ENCODE measurements at places on chromosomes 4 and X. TPM values are rescaled to one million over a fixed set of nuclear protein-coding genes. Genes with fewer than 3 reads are reported as not detected.

GRCh38 chr4:51842167-51842553 is 793 bp upstream of the DCUN1D4 start:
- DNase-seq, result no peak

- DNase-seq, result no peak
Observed at GRCh38 chr4:72761368-72762038, 192.5 kb upstream of the ADAMTS3 start.

TCEAL9 gene
- total RNA-seq, result 40.3 TPM

ITM2A gene
- not detected for total RNA-seq

SSX3 gene
- not detected for total RNA-seq

DGAT2L6 gene
- not detected for total RNA-seq

DNA sequence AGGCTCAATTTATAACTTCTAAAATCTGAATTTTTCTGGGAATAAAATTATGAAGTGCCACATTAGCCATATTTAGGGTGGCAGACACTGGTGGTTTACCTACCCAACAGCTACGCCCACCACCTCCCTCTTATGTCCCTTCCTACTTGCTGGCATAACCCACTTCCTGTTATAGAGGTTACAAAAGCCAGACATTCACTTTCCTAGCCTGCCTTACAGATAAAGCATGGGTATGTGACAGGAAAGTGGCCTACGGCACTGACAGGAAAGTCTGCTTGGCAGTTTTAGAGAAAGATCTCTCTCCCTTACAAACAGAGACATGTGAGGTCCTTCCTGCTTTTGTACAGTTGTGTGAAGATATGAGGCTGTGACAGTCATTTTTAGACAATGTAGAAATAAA is 12.4 kb downstream of the DDX53 start:
- DNase-seq, result no peak

DNA sequence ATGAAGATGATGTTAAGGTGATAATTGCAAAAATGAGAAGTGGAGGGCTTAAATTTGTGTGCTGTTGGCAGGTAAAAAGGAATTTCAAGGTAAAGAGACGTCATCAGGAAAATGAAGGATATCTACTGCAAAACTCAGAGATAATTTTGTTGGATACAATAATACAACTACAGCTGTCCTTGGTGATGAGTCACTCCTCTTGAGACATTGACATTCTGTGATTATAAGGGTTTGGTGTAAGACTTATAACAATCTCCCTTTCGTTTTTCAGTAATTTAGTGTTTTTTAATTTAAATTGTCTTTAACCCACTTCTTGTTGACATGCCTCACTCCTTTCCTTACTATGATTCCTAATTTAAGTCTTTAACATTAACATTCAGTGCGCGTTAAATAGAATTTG is 1074.1 kb upstream of the SLIT2 start:
- peak; percentile 45 for DNase-seq

KCNE5 gene
- 1.4 TPM for total RNA-seq

DNA sequence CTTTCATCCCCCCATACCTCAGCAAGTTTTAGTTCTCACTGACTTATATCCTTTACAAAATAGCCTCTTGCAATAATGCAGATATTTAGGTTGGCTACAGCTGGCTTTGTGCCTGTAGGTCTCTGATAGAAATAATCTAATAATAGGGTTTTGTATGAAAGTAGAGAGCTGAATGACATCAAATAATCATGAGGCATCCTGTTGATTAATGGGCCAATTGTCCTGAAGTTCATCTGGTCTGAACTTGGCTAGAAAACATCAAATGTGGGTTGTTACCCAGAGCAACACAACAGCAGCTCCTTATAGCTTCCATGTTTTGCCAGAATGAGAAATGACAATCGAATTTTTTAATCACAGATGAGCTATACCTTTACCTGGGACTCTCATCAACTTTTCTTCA is 19.2 kb upstream of the LHFPL1 start:
- DNase-seq, result no peak

DNA sequence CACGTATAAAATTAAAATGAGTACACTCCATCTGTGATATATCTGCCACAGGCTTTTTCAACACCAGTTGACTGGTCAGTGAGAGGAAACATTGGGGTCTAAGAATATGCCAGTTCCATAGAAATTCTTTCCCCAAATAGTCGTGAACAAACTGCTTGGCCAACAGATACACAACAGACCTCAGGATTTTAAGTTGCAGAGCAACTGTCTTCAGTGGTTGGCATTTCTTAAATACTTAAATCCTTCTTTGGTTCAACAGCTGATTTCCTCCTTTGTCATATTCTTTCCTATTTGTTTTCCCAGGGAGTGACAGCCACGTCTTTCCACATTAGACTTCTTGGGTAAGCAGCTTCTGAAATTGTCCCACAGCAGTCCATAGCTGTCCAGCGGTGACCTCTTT is 7.0 kb upstream of the DDX60 start:
- no peak for DNase-seq

DNA sequence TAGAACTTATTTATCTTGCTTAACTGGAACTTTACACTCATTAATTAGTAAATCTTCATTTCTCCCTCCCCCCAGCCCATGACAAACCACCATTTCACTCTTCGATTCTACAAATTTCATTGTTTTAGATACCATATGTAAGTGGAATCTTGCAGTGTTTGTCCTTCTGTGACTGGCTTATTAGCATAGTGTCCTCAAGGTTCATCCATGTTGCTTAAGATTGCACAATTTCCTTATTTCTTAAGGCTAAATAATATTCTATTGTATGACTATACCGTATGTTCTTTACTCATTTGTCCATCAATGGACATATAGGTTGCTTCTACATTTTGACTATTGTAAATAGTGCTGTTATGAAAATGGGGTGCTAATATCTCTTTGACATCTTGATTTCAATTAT is 24.5 kb upstream of the RNF212 start:
- no peak for DNase-seq

GRCh38 chrX:129188231-129188630 is 335.1 kb downstream of the SMARCA1 start:
- no peak for DNase-seq

DNA sequence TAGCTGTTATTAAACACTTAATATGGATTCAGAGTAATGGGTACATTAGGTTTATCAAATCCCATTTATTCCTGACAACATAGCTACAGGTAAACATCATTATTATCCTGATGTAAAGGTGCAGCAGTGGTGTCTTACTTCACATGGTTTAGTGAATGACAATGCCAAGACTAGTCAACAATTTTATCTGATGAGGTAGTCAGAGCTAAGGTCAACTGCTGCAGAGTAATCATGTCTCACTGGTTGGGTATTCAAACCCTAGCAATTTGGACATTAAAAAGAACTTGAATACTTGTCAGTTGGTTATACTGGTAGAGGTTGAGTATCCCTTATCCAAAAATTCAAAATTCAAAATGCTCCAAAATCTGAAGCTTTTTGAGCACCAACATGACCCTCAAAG is 117.6 kb downstream of the MAB21L2 start:
- no peak for DNase-seq

GRCh38 chrX:37638047-37638446 is 47.5 kb upstream of the XK start:
- DNase-seq, result no peak

DNA sequence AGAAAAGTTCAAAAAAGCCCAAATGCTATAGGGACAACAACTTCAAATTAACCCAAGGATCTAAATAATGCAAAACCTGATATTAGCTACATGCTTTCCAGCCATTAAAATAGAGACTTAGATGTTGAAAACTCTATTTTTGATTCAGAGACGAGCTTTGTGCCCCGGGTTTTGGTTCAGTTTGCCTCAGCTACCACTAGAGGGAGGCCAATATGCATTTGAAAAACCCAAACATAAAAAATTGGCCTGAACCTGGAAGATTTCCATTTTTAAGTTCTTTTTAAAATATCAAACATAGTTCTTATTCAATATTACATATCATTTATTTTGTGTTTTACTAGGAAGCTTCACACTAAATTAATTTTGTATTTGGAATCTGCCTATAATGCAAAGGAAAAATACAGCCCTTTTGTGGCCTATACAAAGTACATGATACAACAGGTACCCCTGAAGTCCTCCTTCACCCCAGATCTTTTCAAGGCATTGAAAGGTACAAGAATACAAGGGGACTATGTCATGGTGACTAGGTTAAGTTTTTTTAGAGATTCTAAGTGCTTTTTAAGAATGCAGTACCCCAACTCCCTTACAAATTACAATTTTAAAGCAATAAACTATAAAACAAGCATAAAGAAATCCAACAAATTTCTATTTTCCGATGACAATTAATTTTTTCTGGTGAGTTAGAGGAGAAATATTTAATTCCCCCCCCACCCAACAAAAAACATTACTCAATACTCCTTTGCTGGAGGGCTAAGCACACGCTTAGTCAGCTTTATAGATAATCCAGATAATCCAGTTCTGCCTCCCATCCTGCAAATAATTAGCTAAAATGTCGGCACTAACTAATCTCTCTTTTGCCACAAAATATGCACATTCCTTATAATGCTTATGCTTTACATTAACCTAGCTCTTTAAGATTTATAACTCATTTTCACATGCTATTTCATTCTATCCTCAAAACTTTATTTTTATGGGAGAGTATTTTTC is 97.7 kb upstream of the PTPN13 start:
- DNase-seq, result peak; percentile 58

GRCh38 chrX:110178179-110178865 is 139.6 kb downstream of the AMMECR1 start:
- DNase-seq, result peak; percentile 34

All from MCF 10A (cell line).